ENCODE measurements at places on chromosomes 7 and 10.

- DNase-seq, result no peak
Measured at GRCh38 chr7:147251751-147252325, 1135.2 kb downstream of the CNTNAP2 start.

- DNase-seq, result no peak
Measured at GRCh38 chr10:119687192-119688032, 36.2 kb downstream of the BAG3 start.

GRCh38 chr10:43863859-43864591 is 215.3 kb upstream of the ZNF32 start:
- no peak for DNase-seq

DNA sequence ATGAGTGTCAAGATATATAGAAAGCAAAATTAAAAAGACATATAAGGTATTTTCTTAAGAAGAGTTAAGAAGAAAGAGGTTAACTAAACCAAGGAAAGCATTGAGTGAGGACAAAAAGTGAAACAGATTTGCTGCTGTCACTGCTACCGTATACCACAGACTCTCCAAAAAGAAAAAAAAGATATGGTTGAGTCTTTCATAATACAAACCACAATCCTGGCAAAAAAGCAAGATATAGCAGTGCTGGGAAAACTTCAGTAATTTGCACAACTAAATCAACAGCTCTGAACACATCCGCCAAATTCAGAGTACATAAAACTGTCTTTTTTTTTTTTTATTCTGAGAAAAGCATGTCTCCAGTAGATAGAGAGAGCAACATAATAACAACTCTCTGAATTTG is 114.7 kb downstream of the ETV1 start:
- DNase-seq, result no peak

- DNase-seq, result no peak
Measured at GRCh38 chr10:4532976-4533375, 293.0 kb upstream of the AKR1E2 start.

DNA sequence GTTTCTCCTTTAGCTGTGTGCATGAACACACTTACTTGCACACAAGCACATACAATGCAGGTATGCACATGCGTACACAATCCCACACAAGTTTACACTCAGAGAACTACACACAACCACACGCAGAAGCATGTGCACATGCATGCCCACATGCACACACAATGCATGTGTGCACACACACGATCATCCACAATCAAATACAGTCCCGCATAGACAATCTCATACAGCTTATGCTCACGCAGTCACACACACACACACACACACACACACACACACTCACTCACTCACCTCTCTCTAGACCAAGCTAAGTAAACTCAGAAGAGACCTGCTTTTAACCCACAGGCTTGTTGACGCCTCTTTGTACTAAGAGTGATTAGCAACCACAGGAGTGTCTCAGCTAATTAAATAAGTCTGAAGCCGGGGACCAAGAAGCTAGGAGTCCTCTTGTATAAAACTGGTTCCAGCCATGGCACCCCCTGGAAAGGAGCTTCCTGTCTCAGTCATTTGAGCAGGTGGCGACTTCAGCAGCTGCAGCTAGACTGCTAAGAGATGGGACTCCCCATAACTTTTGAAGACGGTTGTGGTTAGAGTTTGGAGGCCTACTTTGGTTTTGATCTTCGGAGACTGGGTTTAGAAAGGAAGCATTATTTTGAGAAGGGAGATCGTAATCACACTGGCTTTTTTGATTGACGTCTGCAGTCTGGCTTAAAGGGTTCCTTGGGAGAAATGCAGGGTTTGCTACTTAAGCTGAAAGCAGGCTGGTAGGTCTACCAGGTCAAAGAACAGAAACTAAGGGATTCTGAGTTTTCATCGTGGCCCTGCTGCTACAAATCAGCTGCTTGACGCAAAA is 82.3 kb upstream of the ADRB1 start:
- no peak for DNase-seq

DNA sequence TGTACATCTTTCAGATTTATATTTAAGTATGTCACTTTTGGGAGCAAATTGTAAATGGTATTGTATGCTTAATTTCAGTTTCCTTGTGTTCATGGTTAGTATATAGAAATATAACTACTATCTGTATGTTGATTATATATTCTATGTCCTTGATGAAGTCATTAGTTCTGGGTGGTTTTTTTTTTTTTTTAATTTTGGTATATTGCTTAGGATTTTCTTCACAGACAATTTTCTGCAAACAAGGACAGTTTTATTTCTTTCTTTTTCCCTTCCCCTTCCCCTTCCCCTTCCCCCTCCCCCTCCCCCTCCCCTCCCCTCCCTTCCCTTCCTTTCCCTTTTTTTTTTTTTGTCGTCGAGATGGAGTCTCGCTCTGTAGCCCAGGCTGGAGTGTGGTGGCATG is 430.0 kb downstream of the TYW1 start:
- DNase-seq, result no peak

- no peak for DNase-seq
Measured at GRCh38 chr7:2173189-2173827, 59.4 kb downstream of the MAD1L1 start.

GRCh38 chr7:108404509-108405420 is 51.5 kb downstream of the NRCAM start:
- DNase-seq, result no peak

DNA sequence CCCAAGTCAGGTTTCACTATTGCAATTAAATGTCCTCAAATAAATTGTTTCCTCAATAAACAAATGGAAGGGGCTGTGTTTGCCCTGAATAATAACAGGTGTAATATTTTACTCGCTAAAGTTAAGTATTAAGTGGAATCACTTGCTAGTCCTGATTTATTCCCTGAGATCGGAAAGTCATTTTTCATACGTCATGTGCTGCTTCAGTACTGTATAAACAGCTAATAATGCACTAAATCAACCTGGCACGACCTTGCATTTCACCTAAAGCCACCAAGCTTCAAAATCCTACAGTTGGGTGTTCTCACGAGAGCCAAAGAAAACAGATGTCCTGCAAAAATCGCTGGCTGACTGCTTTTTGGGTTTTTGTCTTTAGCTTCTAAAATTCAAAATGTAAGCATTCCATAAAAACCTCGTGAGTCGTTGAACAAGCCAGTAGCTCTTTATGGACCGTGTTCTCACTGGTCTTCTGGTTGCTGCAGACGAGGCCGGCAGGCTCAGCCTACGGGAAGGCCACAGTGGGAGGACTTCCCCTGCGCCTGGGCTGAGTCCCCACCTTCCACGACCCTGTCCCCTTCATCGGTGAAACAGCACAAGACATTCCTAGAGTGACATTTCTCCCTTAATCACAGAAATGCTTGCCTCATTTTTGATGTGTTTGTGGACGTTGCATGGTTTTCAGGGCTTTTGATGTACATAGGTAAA is 17.9 kb upstream of the MNX1 start:
- DNase-seq, result no peak

- DNase-seq, result no peak
Measured at GRCh38 chr7:42831718-42832522, 80.0 kb downstream of the C7orf25 start.

- DNase-seq, result no peak
Measured at GRCh38 chr7:70346844-70347462, 748.7 kb downstream of the AUTS2 start.

DNA sequence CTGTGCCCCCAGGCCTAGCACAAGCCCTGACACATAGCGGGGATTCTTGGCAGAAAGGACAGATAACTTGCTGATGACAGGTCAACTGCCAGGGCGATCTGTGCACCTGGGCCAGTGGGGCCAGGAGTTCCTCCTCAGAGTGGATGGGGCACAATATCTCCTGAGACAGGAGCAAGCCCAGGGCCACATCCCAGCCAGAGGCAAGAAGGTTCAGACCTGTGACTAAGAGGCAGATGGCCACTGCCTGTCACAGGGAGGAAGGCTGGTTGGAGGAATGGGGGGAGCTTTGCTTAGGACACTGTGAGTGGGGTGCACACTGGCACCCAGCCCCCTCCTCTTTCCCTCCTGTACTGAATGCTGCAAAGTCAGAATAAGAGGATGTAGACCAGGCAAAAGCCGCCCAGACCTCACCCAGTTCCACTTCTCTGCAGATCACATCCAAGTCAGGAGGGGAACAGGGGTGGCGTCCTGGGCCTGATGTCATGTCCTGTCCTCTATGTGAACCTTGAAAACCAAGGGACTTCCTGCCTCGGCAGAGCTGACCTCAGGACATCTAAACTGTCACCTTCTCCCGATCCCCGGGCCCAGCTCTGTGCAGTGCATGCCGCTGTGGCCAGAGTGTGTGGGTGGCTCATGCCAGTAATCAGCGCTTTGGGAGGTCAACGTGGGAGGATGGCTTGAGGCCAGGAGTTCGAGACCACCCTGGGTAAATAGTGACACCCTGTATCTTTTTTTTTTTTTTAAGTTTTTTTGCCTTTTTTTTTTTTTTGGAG is 1.3 kb downstream of the GUSB start:
- DNase-seq, result no peak

- no peak for DNase-seq
Measured at GRCh38 chr7:104061652-104062051, 72.2 kb upstream of the RELN start.

GRCh38 chr10:70034232-70034631 is 18.4 kb upstream of the MACROH2A2 start:
- no peak for DNase-seq

GRCh38 chr10:23330948-23331347 is 13.6 kb downstream of the C10orf67 start:
- no peak for DNase-seq

GRCh38 chr7:113891828-113892227 is 27.0 kb downstream of the PPP1R3A start:
- DNase-seq, result no peak

- DNase-seq, result no peak
Measured at GRCh38 chr10:1545524-1545923, 191.8 kb downstream of the ADARB2 start.

All from NCI-H2107 (cell line).